ENCODE measurements at places on chromosomes 3 and 15. TPM values are rescaled to one million over a fixed set of nuclear protein-coding genes. Genes with fewer than 3 reads are reported as not detected.

RBP2 gene
- not detected for total RNA-seq

DNA sequence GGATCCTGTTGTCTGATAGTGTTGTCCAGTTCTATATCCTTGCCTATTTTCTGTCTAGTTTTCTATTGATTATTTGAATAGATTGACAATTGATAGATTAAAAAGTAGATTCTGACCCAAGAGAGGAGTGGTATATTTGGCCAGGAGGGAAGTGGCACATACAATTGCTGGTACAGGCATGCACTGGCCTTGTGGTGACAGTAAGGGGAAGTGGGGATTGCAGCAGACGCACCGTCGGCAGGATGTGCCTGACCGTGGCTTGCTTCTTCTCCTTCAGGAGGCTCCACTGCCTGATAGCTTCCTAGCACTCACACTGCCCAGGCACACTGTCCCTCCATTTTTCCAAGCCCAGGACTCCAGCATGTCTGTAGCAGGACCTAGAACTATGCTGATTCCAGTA lies 10.5 kb downstream of the GABRG3 start:
- no peak for DNase-seq

DNA sequence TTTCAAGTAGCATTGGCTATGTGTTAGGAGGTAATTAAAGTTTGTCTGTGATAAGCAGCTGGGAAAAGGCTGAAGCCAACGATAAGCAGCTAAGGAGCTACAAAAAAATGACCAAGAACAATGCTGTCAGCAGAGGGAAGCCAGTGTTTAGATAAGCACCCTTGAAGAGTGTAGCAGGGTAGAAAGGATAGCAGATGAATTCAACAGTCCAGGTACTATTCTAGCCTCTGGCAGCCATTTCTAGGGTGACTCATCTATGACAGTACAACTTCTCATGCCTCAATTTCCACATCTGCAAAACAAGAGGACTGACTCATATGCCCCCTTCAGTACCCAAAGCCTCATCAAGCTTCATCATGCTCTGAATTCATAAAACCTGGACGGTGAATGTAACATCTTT lies 617.6 kb upstream of the UBE2E2 start:
- no peak for DNase-seq

DNA sequence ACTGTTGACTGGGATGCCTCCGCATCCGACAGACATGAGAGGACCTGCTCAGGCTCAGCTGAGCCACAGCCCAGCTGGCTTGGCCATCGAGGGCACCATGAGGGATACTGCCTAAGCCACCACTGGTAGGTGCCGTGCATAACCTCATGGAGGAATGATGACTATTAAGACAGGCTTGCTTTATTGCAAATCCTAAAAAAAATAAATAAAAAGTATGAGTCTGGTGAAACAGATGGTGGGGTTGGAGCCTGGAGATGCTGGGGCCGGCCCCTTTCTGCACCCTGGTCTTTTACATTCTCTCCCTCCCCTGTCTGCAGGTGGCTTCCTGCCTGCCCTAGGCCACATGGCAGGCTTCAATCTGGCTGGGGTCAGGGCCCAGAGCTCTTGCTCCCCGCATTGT lies 24.0 kb upstream of the RAD18 start:
- no peak for DNase-seq

EIF4A2 gene
- total RNA-seq: 345 TPM

Data from K562 (cell line).